ENCODE measurements at places on chromosomes 4 and X. TPM values are rescaled to one million over a fixed set of nuclear protein-coding genes. Genes with fewer than 3 reads are reported as not detected.

TLR7 gene
- total RNA-seq, result 0.22 TPM

MAPK10 gene
- 3.1 TPM for total RNA-seq

ARHGAP24 gene
- 42.0 TPM for total RNA-seq

DNA sequence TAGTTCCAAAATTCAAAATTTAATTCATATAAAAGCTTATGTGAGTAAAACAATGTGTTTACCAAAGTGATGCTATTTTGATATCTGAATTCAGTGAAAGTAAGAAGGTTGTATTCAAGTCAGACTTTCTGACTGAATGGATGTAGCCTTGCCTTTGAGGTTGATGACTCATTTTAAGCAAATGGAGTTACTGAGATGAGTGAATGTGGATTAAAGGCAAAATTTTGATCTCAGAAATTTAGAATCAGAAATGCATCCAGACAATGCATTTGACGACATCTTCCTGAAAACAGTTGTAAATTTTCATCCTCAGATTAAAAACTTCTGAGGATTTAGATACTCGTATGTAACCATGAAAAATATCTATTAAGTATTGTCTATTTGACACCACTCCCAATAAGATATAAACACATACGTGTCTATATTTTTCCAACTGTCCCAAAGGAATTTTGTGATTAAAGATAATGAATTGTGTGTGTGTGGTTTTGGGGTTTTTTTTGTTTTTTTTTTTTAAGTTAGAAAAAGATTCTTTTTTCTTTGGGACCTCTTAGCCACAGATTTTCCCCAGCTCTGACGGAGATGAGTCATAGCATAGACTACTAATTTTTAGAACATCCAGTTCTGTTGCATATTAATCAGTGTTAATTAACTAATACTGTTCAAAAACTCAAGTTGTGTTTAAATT, 34.4 kb downstream of the NFKB1 start:
- H3K4me1 ChIP-seq, result no peaks in the 10 kb centered on the region
- H3K27ac ChIP-seq, result no peak overlapping the region
- no peaks in the 10 kb centered on the region for H3K27me3 ChIP-seq
- H3K36me3 ChIP-seq, result no peaks in the 10 kb centered on the region

DNA sequence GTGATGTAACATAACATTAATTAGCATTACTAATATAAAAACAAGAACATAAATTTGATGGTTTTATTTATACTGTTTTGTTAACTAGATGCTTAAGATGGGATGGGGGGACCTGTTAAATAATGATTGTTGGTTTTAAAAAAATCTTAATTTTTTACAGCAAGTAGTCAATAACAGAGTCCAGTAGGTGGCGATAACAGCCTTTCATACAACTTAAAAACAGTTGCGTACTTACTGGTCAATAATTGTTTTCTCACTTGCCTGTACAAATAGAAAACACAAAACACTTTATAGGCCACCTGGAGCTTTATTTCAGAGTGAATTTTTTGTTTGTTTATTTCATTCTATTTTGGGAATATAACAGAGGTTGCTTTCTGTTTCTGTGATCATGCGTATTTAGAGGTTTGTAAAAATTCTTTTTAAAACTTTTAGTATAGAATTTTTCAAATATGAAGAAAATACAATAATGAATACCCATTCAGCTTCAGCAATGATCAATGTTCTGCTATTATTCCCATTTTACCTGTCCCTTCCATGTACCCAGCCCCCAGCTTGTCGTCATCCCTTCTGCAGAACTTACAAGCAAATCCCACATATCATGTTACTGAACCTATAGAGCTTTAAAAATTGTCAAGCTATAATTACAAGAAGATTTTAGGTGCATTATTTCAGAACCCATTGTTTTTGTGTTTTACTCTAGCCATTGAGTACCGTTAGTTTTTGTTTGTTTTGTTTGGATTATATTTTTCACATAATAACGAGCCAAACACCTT, 97.1 kb downstream of the MRPL1 start:
- no peaks in the 10 kb centered on the region for H3K4me1 ChIP-seq
- H3K36me3 ChIP-seq, result peaks cover 5% of the 10 kb centered on the region
- no peak overlapping the region for H3K27ac ChIP-seq

DNA sequence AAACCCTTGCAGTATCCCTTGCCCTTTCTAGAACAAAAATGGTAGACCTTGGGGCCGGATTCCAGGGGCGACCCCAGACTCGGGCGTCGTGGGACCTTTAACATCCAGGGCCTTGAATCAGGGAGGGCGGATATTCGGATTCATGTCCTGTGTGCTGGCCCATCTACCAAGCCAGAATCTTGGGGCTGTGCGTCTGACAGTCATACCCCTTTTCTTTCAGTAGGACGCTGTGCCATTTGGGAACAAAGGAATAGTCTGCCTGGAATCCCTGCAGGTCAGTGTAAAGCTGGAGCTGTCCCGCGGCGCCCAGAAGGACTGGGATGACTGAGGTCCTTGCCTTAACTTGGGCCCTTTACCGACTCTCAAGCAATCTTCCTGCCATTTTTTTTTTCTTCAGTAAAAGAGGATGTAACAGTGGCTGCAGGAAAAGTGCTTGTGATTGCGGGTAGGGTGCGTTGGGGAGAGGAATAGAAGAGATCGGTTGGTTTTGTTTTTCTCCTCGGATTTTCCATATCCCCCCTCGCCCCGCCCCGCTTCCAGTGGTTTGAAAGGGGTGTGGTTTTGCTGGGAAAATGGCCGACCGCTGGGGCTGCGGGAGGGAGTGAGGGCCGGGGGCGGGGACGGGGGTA, 518 bp downstream of the ARMCX1 start:
- peak overlapping the region; percentile 88 for H3K27ac ChIP-seq
- DNase-seq, result no peak
- no peaks in the 10 kb centered on the region for H3K4me1 ChIP-seq
- peak overlapping the region; percentile 53 for H3K4me3 ChIP-seq
- H3K36me3 ChIP-seq, result no peaks in the 10 kb centered on the region

DNA sequence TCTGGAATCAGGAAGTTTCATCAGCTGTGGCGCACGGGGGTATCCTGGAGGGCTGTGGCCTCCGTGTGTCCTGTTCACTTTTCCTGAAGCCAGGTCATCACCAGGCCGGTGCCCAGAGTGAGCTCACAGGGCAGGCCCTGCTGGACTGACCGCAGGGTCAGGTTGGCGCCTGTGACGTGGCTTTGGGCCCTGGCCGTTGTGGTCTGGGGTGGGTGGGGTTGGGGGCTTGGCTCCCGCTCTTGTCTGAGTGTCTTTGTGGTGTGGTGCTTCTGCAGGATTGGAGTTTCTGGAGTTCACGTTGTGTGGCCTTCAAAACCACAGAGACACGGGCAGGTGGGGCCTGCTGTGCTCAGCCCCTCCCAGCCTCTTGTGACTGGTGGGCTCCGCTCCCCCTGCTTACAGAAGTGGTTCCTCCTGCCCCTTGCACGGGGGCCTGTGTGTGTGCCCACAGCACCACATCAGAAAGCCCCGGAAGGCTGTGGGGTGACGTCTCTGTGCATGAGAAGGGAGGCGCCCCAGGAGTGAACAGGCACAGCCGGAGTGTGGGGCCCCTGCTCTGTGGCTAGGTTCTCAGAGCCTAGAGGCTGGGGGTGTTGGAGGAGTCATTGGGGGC, 9.5 kb downstream of the RGS12 start:
- DNase-seq, result no peak
- H3K4me3 ChIP-seq, result no peak overlapping the region
- H3K27ac ChIP-seq, result no peak overlapping the region
- H3K36me3 ChIP-seq, result no peaks in the 10 kb centered on the region
- H3K27me3 ChIP-seq, result no peaks in the 10 kb centered on the region
- peaks cover 45% of the 10 kb centered on the region for H3K4me1 ChIP-seq

DNA sequence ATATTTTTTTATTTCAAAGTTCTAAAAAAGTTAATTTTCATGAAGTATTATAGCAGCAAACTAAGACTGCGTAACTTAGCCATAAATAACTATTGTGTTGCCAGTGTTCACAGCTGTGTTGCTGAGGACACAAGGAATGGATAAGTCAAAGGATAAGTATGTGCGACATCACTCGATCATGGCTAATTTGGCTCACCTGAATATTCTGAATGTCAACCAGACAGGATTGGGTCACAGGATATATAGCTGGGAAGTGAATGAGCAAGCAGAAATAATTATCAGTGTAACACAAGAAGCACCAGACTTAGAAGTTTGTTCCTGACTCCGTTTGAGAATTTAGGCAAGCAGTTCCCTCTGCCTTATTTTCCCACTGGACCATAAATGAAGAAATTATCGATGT, 33.9 kb downstream of the PRDM8 start:
- H3K27ac ChIP-seq, result no peak overlapping the region
- DNase-seq, result no peak
- H3K27me3 ChIP-seq, result no peaks in the 10 kb centered on the region
- H3K4me1 ChIP-seq, result no peaks in the 10 kb centered on the region
- H3K4me3 ChIP-seq, result no peak overlapping the region
